AG20443 (cell line): ENCODE measurements at places on chromosomes 4 and X.

DNA sequence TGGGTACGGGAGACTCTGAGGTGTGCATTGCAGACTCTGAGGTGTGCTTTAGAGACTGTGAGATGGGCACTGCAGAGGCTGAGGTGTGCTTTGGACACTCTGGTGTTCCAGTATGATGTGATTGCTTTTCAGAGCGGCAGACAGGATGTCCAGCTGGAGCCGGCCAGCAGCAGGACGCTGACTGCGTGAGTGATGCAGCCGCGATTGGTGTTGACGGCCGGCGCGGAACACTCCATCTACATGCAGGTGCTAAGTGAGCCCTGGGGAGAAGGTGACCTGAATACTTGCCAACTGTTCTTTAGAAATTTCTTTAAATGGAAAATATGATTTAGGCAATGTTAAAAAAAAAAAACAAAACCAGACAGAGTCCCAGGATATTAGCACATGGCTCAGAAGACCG, 103.1 kb upstream of the PPP2R3B start:
- DNase-seq, result no peak

- no peak for DNase-seq
These were observed 178.7 kb downstream of the RASL11B start for GRCh38 chr4:53040851-53041250.

DNA sequence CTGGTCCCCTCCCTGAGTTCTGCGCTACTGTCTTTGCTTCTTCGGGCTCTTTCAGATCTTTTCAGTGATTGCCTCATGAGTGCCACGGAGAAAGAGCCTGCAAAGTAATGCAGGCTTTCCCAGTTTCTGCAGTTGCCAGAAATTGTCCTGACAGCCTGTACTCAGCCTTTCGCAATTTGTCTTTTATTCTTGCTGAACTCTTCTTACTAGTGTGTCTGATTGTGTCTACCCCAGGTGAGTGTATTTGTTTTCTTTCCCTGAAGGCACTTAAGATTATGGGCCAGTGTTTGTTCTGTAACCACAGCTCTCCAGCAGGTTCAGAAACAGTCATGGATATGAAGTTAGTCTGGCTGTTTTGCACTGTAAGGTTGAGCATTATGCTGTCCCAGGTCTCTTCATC, 47.1 kb downstream of the FAM193A start:
- DNase-seq, result peak; percentile 67

- DNase-seq, result no peak
These were observed 382.0 kb downstream of the MAGEB5 start for GRCh38 chrX:26597981-26598380.

- no peak for DNase-seq
These were observed 1536.4 kb upstream of the TENM3 start for GRCh38 chr4:180706766-180707165.

GRCh38 chr4:148017801-148018200, 285.9 kb downstream of the ARHGAP10 start:
- no peak for DNase-seq

DNA sequence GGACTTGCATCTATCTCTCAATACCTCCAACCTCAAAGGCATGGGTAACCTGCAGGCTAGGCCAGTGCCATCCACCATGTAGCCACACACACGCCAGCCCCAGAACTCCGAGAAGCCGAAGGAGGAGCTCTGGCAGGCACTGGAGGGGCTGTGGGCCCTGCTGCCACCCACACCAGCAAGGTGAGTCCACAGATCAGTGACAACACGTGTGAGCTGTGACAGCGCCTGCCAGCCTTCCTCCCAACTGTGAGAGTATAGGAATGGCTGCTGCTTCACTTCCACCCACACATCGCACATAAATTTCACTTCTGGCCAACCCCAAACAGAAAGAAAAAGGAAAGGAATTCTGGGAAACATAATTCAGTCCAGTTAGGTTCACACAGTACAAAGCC, 422.6 kb downstream of the BCOR start:
- DNase-seq, result no peak

DNA sequence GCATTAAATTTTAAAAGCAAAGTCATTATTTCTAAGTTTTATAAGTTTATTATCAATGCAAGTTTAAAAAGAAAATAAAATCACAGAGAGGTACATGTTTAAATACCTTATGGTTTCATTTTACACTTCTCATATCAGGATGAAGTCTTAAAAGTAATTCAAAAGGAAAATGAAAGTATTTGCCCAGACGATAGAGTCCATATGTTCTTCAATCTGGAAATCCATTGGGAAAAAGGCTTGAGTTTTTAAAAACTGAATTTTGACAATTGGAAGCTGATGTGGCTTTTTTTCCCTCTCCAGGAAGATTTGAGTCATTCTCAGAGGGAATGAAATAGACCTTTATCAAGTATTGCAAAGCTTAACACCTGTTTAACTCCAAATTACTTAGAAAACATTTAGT, 37.1 kb downstream of the MAB21L2 start:
- no peak for DNase-seq

- peak; percentile 22 for DNase-seq
These were observed 125.3 kb downstream of the COL4A6 start for GRCh38 chrX:108312957-108313356.

DNA sequence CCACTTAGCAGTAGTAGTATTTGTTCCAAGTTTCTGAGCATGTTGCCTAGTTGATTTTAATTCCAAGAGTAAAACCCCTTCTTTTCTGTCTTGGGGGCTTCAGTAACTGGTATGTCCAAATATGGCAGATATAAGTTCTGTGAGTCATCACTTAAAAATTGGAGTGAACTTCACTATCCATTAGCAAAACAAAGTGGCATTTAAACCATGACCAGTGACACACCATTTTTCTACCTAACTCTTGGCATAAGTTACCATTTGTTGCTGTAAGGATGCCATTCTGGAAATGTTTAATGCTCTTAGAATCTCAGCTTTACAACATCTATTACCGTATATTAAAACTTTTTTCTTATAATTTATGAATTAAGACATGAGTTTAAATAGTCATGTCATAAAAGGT, 102.0 kb downstream of the CBR4 start:
- no peak for DNase-seq

DNA sequence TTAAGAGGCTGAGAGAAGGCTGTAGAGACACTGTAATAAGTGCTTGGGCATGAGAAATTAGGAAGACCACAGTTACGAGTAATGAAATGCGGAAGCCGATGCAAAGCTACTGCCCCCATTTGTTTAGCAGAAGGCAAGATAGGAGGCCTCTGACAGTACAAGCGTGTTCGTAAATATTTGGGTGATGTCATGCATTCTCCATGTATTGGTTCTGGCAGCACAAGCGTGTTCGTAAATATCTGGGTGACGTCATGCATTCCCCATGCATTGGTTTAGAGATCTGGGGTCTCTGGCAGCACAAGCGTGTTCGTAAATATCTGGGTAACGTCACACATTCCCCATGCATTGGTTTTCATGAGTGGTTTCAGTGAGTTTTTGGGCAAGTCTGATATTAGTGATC, 661.5 kb upstream of the FRG1 start:
- DNase-seq, result no peak

DNA sequence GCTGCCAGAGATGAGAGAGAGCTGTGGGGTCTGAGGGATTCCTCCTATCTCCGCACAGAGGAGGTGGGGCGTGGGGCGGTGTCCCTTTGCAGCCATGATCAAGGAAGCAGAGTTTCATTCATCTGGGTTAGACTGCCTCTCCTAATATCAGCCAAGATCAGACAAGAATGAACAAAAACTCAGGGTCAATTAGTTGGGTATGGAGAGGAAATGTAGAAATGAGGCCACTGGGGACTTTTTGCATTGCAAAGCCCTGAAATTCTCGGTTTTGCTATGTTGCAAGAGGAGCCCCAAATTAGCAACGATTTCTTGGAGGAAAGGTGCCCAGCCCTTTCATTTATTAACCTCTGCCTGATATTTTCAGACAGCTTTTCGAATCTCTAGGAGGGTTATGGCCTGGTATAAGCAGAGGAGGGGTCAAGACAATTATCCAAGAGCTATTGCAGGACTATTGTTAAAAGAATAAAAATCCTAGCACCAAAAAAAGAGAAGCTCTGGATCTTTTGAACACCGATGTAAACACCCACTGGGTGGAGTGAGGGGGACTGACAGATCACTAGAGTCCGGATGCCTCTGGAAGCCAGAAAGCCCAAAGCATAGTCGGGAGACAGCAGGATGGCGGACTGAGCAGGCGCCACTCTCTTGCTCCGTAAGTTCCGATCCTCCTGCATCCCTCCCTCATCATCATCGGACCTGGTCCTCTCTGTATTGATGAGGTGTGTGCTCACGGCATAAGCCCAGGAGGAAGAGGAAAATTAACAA, 34.4 kb upstream of the ACSL1 start:
- DNase-seq, result no peak

- DNase-seq, result no peak
These were observed 4.4 kb downstream of the GNPDA2 start for GRCh38 chr4:44722001-44722400.

DNA sequence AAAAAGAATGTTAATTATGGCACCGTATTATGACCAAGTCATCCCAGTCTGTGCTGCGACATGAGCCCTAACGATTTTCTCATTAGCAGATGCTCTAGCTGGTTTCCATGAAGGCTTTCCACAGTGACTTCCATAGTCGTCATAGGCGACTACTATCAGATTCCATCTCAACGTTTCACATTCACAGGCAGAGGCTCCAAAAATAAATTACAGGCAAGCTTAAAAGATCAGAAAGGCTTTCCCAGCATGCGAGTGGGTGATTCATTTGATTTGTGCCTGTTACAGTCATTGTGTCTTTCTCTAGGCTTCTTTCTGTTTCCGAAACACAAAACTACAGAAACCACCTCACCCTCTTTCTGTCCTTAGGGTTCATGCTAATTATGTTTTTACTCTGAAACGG, 43.2 kb downstream of the PALLD start:
- DNase-seq, result peak; percentile 43

GRCh38 chr4:140296335-140297220, 76.9 kb upstream of the SCOC start:
- peak; percentile 89 for DNase-seq

DNA sequence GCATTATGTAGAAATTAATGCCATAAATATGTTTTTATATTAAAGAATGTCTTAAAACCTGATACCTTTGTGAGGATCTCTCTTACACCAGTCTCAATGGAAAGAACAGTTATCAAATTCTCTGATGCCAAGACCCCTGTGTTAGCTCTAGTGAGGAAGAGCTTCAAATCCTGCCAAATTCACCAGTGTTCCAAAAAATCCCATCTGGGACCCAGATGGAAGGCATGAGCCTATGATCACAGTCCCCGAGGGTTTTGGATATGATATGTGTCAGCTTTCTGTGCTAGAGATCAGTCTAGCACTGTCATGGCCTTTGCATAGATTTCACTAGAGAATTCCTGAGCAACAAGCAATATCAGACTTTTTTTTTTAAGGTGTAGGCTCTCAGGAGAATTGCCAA, 412.1 kb downstream of the UBE2NL start:
- no peak for DNase-seq

DNA sequence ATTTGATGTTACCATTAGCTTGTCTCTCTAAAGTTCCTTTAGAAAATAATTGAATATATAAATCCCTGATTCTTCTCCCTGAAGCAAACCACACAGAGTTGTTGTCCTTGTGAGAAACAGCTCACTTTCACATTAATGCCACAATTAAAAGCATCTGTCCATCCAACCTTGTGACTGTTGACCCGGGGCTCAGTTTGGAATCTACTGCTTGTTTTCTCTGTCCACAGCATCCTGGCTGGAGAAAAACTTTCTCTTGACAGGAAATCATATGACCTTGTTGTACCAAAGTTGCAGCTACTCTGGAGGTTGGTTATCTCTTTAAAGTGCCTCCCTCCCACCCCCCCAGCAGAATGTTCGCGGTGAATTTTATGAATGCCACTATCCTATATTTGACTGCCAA, 3.1 kb downstream of the PRKG2 start:
- no peak for DNase-seq

DNA sequence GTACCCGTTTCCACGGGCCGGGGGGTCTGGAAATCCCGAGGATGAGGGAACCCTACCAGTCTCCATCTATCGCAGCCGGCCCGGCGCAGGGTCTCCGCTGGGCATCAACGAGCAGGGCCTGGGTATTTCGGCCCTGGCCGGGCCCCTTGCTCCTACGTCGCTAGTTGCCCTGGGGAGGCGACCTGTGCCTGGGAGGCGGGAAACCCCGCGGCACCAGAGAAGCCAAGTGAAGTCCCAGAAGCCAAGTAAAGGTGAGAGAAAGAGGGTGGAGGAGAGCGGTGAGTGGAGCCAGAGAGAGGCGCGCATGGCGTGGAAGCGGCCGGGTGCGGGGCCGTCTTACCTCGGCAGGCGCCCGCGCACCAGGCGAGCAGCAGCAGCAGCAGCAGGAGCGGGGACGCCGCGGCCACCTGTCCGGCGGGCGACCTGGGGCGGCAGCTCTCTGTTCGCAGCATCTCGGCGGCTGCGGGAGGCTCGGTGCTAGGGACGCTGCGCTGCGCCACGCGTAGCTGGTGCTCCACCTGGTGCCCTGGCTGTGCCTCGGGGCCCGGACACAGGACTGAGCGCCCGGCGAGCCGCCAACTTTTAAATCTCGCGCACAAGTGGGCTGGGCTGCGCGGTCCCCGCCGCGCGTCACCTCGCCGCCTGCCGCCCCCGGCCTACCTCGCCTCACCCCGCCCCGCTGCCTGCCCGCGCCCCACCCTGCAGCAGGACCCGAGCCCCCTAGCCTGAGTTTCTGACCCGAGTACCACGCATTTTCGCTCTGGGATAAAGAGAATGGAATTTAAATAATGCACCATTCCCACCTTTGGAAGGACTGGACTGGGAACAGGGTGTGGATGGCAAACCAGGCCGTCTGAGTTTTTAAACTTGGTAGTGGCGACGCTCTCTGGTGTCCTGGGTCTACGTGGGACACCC, at the start of gene NMU:
Gene NMU (minus strand): TSS at position 558 of the 915 bp plus-strand sequence. CDS start 106 bp downstream, at position 452.
- peak; percentile 46 for DNase-seq

GRCh38 chr4:84019626-84020025, 479.5 kb downstream of the NKX6-1 start:
- no peak for DNase-seq

GRCh38 chr4:121668368-121669162, 28.2 kb downstream of the ANXA5 start:
- DNase-seq, result peak; percentile 83

- peak; percentile 65 for DNase-seq
These were observed 19.5 kb downstream of the UTP14A start for GRCh38 chrX:129925305-129926092.

DNA sequence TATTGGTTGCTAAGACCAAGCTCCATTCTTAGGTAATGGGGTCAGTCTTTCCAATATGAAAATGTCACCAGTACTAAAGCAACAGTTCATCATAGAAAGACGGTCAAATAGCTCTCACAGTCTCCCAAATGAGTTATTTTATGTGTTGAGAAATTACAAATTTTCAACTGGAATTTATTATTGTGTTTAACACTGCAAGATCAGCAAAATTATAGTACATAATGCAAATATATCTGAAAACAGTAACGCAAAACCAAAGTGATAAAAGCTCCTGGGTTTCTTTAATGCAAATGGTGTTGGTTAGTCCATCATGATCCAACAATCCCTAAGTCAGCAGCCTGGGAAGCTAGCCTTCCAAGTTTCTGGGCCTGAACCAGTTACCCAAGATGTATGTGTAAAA, 61.5 kb upstream of the EGFL6 start:
- no peak for DNase-seq
